ENCODE measurements at places on chromosomes 6 and 20. TPM values are rescaled to one million over a fixed set of nuclear protein-coding genes. Genes with fewer than 3 reads are reported as not detected.

DNA sequence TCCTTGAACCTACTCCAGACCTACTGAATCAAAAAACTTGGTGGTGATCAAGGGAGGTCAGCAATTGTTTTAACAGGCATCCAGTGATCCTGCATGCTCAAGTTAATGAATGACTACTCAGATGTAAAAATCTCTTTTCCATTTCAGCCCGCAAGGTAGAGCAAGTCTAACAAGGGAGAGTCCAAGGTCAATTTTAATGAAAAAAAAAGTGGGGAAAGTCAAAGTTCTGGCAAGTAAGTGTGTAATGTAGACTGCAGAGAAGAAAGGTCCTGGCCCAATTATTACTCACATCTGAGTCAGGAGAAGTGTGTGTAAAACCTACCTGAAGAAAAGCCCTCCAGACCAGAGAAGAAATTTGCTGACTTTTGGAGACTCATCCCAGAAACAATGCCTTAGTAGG is 193.5 kb downstream of the UBE3D start:
- no peaks in the 10 kb centered on the region for H3K27me3 ChIP-seq
- no peak overlapping the region for H3K4me3 ChIP-seq
- H3K27ac ChIP-seq = no peak overlapping the region
- H3K4me1 ChIP-seq = peaks cover 20% of the 10 kb centered on the region
- H3K36me3 ChIP-seq = no peaks in the 10 kb centered on the region

DNA sequence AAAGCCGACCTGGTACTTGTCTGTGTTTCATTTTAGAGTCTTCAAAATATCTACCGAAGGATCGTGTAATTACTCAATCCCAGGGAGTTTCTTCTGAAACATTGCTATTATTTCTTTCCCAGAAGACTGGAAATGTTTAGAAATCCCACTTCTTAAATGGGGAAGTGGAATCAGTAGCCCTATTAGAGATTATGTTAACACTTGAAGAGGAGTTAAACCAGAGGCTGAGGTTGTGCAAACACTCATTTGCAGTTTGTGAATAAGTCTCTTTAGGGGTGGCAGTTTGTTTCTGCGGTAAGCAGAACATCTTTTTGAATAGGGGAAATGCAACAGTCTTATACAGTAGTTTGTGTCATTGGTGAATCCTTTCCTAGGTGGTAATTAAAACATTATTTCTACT is 21.3 kb downstream of the DSP start:
- no peak overlapping the region for H3K27ac ChIP-seq
- no peaks in the 10 kb centered on the region for H3K36me3 ChIP-seq
- no peak for DNase-seq
- no peak overlapping the region for H3K4me3 ChIP-seq
- H3K4me1 ChIP-seq = no peaks in the 10 kb centered on the region
- peaks cover 55% of the 10 kb centered on the region for H3K27me3 ChIP-seq

- no peaks in the 10 kb centered on the region for H3K4me1 ChIP-seq
- no peak overlapping the region for H3K27ac ChIP-seq
- no peaks in the 10 kb centered on the region for H3K36me3 ChIP-seq
- no peak overlapping the region for H3K4me3 ChIP-seq
- no peak for DNase-seq
These were observed 140.4 kb upstream of the ASCC3 start for GRCh38 chr6:101021504-101021903.

GRCh38 chr6:156427345-156427744 is 349.8 kb upstream of the ARID1B start:
- no peak overlapping the region for H3K27ac ChIP-seq
- H3K4me1 ChIP-seq = no peaks in the 10 kb centered on the region
- H3K27me3 ChIP-seq = no peaks in the 10 kb centered on the region
- H3K4me3 ChIP-seq = no peak overlapping the region

- no peaks in the 10 kb centered on the region for H3K36me3 ChIP-seq
- no peak for DNase-seq
- H3K27me3 ChIP-seq = no peaks in the 10 kb centered on the region
- no peak overlapping the region for H3K27ac ChIP-seq
These were observed 105.9 kb downstream of the TRERF1 start for GRCh38 chr6:42345696-42346416.

DNA sequence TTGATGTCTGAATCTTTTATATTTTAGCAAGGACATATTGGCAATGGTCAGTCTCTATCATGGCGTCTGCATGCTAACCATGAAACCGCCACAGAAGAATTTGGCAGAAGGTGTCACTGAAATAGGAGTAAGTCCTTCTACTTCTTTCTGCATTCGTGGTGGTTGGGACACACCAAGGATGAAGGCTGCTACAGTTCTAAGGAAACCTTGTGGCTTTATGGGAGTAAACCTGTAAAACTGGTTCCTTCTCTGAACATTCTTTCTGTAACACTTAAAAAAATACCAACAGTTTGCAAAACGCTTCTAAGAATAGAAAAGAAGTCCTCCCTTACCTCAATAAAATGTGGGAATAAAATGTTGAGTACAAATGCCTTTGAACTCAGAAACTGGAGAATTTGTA is 195.3 kb downstream of the SLC24A3 start:
- no peaks in the 10 kb centered on the region for H3K36me3 ChIP-seq
- H3K27me3 ChIP-seq = no peaks in the 10 kb centered on the region
- DNase-seq = no peak
- H3K4me3 ChIP-seq = no peak overlapping the region
- H3K27ac ChIP-seq = no peak overlapping the region
- H3K4me1 ChIP-seq = no peaks in the 10 kb centered on the region

- H3K4me3 ChIP-seq = peak overlapping the region; percentile 31
- no peak overlapping the region for H3K27ac ChIP-seq
- DNase-seq = peak; percentile 21
These were observed 485.4 kb upstream of the MANEA start for GRCh38 chr6:95091823-95092436.

DNA sequence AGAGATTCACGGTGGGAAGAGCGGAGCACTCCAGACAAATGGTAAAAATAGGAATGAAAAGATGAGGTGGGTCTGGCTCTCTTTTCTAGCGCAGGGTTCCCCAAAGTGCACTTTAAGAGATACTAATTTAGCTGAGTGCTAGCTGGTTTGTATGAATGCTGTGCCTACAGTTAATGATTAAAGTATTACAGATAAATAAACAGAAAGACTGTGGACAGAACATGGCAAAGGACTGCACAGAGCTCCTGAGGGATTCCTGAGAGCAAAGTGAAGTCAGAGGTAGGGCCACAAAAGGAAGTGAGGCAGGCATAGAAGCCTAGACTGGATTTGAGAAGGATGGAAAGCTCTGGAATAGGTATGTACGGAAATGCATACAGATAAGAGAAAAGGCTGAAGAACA is 114.5 kb downstream of the INSM1 start:
- H3K27me3 ChIP-seq = no peaks in the 10 kb centered on the region
- H3K27ac ChIP-seq = no peak overlapping the region
- no peaks in the 10 kb centered on the region for H3K4me1 ChIP-seq
- no peaks in the 10 kb centered on the region for H3K36me3 ChIP-seq
- no peak overlapping the region for H3K4me3 ChIP-seq

DNAJC5 gene
- 26.2 TPM for polyA plus RNA-seq

CSNK2B gene
- polyA plus RNA-seq = 97.3 TPM

DNA sequence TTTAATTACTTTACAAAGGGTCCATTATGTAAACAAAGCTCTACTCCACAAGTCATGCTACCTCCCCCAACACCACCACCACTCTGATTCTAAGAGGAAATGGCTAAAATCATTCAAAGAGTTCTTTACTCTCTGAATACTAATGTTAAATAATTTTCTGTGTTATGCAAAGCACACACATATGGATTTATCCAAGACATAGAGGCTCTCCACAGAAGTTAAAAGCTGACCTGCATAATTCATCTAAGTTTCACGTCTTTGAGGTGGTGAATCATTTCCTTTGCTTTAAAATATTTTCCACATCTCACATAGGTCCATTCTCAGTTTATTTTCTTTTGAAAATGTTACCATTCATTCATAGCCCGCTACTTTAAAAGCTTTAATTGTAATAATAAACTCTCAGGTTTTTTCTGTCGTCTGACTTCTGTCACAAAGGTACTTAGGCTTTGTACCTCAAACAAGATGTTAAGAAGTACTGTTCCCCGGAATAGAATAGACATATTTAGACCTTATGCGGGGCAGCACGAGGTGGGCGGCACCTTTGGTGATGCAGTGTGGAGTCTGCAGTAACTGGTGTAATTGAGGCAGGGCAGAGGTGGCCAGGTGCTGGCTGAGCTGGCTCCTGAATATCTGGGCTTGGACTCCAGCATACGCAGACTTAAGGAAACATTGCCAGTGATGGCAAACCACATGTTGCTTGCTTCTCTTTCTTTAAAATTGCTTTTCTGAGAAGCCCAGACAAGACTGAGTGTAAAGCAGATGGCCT is 55.8 kb downstream of the KIF6 start:
- DNase-seq = no peak
- H3K36me3 ChIP-seq = no peaks in the 10 kb centered on the region
- H3K27me3 ChIP-seq = no peaks in the 10 kb centered on the region
- no peak overlapping the region for H3K4me3 ChIP-seq
- H3K27ac ChIP-seq = no peak overlapping the region

DNA sequence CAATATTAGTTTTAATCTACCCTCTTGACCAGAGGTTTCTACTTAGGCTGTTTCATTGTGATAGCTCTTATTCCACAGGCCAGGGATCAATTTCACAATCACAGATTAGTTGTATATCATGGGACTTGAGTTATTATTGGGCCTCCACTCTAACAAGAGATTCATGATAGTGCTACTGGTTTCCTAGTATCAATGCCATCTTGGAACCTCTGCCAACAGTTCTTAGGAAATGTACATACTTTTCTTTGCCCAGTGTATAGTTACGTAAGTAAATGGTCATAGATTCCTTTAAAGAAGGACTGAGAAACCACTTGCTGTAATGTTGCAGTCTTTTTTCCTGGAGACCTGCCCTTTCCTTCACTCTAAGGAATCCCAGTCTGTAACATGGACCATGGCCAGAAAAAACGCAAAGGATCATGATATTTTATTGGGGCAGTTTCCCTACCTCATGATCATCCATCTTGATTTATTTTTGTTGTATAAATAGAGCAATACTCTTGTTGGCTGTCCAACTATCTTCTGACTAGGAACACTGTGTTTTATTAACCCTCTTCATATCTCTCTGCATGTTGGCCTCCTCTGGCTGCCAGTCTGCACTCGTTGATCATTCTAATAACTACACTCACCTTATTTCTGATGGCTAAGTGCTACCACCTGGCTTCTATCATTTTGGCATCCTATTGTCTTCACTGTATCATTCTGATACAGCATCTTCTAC is 38.0 kb upstream of the VGLL2 start:
- H3K36me3 ChIP-seq = no peaks in the 10 kb centered on the region
- DNase-seq = no peak
- no peaks in the 10 kb centered on the region for H3K4me1 ChIP-seq
- no peak overlapping the region for H3K4me3 ChIP-seq
- no peak overlapping the region for H3K27ac ChIP-seq

DNA sequence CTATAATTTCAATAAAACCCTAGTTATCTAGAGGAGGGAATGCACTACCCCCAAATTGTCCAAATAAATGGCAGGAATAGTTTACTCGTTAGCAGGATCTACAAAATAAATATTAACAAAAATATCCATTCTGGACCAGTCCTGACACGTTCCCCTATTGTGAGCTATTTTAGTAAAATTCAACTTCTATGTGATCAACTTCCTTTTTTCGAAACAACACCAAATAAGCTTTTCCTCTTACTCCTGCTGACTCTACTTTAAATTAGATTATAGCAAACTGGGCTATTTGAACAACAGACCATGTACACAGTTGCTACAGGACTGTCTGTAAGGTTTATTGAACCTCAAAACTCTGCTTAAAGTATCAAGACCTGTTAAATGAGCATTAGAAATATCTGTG is 154.3 kb downstream of the IPCEF1 start:
- H3K27ac ChIP-seq = no peak overlapping the region
- no peak overlapping the region for H3K4me3 ChIP-seq
- peaks cover 2% of the 10 kb centered on the region for H3K4me1 ChIP-seq
- no peaks in the 10 kb centered on the region for H3K36me3 ChIP-seq

- H3K27ac ChIP-seq = no peak overlapping the region
- H3K36me3 ChIP-seq = peaks cover 41% of the 10 kb centered on the region
- peak; percentile 70 for DNase-seq
- H3K4me1 ChIP-seq = no peaks in the 10 kb centered on the region
- no peak overlapping the region for H3K4me3 ChIP-seq
These were observed 18.9 kb upstream of the DSN1 start for GRCh38 chr20:36792422-36792821.

DNA sequence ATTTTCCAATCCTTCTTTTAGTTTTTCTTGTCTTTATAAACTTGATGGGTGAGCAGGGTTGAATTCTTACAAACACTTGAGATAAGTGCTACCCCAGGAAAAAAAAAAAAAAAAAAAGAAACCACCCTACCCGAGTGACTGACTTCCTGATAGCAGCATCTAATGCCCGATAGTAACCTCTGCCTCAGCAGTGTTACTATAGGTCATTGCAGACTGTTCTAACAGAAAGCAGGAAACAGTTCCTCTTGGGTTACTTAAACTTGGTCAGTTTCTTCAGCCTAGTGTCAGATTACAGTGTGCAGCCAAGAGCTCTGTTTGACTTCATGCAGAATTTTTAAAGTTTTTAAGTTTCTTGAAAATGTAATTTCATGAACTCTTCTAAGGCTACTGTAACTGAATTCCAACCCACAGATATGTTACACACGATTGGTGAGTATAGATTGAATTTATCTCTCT is 2.1 kb downstream of the MYLIP start:
- H3K4me1 ChIP-seq = peaks cover 29% of the 10 kb centered on the region
- H3K4me3 ChIP-seq = peak overlapping the region; percentile 14
- H3K27ac ChIP-seq = peak overlapping the region; percentile 50
- H3K27me3 ChIP-seq = peaks cover 13% of the 10 kb centered on the region

- no peak overlapping the region for H3K27ac ChIP-seq
- no peak for DNase-seq
- H3K27me3 ChIP-seq = no peaks in the 10 kb centered on the region
- no peak overlapping the region for H3K4me3 ChIP-seq
These were observed 47.6 kb downstream of the CEBPB start for GRCh38 chr20:50238081-50238800.

- H3K27me3 ChIP-seq = no peaks in the 10 kb centered on the region
- H3K36me3 ChIP-seq = no peaks in the 10 kb centered on the region
- no peaks in the 10 kb centered on the region for H3K4me1 ChIP-seq
- DNase-seq = no peak
- no peak overlapping the region for H3K4me3 ChIP-seq
These were observed 42.2 kb upstream of the STK35 start for GRCh38 chr20:2059411-2059810.

DNA sequence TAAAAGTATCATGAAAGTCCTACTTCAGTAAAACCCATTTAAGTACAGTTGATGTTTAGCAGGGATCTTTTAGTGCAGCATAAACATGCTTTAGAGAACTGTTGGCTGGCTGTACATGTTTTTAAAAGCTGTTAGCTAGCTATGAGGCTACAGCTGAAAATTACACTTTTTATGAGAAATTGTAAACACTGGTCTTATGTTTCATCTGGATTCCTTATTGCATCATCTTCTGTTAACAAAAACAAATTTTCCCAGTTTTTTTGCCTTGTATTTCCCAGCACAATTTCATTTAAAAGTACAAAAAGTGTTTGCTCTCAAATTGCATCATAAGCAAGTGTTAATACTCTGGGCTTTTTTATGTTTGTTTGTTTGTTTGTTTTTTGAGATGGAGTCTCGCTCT is 18.3 kb upstream of the HLA-E start:
- no peak for DNase-seq
- H3K36me3 ChIP-seq = no peaks in the 10 kb centered on the region
- H3K27me3 ChIP-seq = peaks cover 34% of the 10 kb centered on the region
- no peak overlapping the region for H3K4me3 ChIP-seq

Data from SK-N-SH (cell line).